ENCODE measurements at places on chromosomes 2 and 18. TPM values are rescaled to one million over a fixed set of nuclear protein-coding genes. Genes with fewer than 3 reads are reported as not detected.

GRCh38 chr2:3705782-3706181 is 2.4 kb downstream of the DCDC2C start:
- no peak for DNase-seq

DNA sequence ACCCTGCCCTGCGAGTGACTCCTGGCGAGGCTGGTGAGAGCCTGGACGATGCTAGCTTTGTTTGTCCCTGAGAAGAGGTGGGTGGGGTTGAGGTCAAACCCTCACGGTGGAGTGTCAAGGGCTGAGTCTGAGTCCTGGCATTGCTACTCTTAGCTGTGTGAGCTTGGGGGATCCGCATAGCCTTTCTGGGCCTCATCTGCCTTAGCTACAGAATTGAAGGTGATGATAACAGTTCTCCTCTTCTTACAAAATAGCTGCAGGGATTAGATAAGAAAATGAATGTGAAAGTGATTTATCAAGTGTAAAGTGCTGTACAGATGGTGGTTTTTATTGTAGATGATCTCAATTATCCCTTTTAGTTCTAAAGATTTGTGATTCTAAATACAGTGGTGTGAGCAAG is 144.6 kb downstream of the LPIN1 start:
- DNase-seq = no peak

DNA sequence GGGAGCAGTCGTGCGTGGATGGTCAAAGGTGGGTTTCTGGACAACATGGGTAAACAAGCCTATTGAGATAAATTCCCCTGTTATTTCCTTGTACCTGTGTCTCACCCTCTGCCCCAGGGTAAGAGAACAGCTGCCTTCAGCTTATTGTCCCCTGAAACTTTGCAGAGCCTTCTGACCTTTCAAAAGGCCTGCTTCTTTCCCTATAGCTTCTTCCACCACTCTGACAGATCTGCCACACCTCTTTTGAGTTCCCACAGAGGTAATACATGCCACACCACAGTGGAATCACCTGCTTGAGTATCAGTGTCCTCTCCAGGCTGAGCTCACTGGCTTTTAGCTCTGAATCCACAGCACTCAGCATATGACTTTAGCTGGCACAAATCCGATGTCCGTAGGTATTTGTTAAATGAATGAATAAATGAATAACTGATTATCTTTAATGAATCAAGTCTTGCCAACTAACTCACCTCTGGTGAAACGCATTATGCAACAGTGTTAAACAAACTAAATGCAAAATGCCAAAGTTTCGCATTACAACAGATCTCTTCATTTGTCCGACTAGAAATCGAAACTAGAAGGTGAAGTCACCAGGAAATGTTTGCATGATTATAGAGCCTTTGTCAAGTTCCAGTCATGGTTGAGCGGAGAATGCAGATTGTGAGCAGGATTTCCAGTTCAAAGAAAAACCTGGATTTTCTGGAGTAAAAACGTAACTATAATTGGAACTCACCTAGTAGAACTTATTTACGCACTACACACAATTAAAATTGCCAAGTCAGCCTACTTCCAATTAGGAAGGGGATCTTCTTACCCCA is 16.4 kb downstream of the DYNAP start:
- DNase-seq = no peak

DNA sequence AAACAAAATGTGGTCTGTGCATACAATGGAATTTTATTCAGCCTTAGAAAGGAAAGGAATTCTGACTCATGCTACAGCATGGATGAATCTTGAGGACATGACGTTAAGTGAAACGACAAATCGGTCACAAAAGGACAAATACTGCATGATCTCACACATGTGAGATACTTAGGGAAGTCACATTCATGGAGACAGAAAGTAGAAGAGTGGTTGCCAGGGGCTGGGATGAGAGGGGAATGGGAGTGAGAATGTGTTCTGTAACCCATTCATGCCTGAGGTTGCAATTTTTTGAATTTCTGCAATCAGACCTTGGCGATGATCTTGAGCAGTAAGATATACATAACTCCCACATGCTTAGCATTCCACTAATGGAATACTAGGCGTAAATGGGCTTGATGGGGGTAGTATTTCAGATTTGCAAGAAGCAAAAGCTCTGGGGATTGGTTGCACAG is 22.0 kb downstream of the FHL2 start:
- DNase-seq = no peak

- DNase-seq = no peak
Observed at GRCh38 chr18:39788383-39788782, 2166.7 kb upstream of the PIK3C3 start.

- no peak for DNase-seq
Observed at GRCh38 chr2:24814516-24814915, 21.3 kb downstream of the CENPO start.

DNA sequence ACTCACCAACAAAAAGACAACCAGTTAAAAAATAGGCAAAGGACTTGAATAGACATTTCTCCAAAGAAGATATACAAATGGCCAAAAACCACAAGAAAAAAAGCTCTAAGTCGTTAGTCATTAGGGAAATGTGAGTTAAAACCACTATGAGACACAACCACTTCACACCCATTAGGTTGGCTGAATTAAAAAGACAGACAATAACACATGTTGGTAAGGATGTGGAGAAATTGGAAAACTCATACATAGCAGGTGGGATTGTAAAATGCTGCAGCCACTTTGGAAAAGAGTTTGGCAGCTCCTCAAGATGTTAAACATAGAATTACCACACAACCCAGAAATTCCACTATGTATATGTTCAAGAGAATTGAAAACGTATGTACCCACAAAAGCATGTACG is 117.6 kb upstream of the SPATS2L start:
- DNase-seq = no peak

- DNase-seq = no peak
Observed at GRCh38 chr18:58303363-58303762, 259.3 kb downstream of the NEDD4L start.

DNA sequence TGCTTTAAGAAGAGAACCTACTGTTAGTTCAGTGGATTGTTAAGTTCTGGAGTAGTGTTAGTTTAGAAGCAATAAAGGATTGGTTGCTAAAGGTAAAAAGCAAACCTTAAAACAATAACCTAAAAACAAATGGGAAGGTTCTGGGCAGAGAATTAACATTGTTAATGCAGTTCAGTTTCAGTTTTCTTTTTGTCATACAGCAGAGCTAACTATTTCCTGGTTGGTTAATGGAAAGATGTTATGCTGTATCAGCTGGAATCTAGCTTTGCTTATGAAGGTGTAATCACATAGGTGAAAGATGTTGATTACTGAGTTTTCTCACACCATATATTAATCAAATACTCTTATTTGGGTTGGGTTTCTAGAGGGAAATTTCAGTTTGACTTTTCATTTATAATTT is 23.8 kb downstream of the SMAD4 start:
- no peak for DNase-seq

DNA sequence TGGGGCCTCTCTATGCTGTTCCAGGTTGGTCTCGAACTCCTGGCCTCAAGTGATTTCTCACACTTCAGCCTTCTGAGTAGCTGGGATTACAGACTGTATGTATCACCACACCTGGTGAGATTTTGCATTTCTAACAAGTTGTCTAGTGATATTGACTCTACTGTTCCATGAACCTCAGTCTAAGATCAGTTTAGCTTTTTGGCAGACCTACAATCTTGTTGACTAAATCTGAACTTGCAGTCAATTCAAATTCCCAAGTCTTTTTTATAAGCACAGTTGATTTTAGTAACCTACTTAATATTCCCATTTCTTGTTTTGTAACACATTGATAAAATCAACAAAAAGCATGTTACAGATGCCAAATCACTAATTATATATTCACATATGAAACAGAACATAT is 266.1 kb upstream of the CYP26B1 start:
- no peak for DNase-seq

- DNase-seq = no peak
Observed at GRCh38 chr18:73199151-73199550, 331.4 kb upstream of the NETO1 start.

DNA sequence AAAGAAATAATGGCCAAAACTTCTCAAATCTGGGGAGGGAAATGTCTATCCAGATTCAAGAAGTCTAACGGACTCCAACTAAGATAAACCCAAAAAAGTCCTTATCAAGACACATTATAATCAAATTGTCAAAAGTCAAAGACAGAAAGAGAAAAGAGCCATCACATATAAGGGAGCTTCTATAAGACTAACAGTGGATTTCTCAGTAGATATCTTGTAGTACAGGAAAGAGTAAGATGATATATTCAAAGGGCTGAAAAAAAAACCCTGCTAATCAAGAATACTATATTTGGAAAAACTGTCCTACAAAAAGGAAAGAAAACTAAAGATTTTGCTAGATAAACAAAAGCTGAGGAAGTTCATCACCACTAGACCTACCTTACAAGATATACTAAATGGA is 35.4 kb downstream of the TMEM247 start:
- no peak for DNase-seq

DNA sequence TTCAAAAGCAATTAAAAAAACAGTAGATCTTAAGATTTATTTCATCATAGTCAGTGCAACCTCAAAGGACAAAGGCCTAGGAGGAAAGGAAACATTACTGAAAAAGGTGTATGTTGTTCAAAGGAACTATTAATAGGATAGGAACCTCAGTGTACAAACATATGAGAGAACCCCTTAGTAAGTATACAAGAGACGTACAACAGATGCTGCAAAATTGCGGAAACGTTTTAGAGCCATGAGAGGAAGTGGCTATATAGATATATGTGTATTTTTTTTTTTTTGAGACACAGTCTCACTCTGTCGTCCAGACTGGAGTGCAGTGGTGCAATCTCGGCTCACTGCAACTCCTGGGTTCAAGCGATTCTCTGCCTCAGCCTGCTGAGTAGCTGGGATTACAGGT is 22.2 kb downstream of the PIK3C3 start:
- no peak for DNase-seq

DNA sequence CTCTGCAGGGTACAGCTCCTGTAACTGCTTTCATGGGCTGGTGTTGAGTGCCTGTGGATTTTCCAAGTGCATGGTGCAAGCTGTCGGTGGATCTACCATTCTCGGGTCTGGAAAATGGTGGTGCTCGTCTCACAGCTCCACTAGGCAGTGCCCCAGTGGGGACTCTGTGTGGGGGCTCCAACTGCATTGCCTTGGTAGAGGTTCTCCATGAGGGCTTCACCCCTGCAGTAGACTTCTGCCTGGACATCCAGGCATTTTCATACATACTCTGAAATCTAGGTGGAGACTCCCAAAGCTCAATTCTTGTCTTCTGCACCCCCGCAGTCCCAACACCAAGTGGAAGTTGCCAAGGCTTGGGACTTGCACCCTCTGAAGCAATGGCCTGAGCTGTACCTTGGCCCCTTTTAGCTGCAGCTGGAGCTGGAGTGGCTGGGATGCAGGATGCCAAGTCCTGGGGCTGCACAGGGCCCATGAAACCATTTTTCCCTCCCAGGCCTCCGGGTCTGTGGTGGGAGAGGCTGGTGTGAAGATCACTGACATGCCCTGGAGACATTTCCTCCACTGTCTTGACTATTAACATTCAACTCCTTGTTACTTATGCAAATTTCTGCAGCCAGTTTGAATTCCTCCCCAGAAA is 41.6 kb downstream of the EDAR start:
- DNase-seq = no peak

GRCh38 chr2:180559771-180560170 is 420.6 kb upstream of the UBE2E3 start:
- peak; percentile 3 for DNase-seq

DNA sequence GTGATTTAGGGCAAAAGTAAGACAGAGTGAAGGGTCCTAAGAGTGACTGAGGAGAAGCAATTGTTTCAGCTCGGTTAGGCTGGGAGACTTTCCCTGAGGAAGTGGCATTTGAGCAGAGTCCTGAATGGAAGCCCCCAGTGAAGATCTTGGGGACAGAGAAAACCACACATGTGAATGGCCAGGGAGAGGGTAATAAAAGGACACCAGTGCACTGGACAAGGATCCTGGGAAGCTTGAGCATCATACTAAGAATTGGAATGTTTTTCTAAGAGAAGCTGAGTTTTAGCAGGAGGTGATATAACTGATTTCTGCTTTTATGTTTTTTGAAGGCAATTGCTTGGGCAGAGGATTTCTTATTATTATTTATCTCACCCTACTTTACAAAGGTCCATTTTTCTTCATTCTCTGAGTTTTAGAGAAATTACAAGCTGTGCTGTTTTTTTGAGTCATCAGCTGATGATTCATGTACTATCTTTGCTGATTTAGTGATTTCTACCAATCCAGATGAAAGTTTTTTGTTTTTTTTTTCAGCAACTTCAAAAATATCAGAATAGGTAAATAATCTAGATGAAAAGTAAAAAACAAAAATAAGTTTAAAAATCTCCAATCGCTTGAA is 43.5 kb downstream of the MFSD6 start:
- DNase-seq = no peak

- DNase-seq = no peak
Observed at GRCh38 chr2:129781749-129782632, 197.5 kb upstream of the RAB6C start.

HTR2B gene
- 1.1 TPM for total RNA-seq

NRP2 gene
- total RNA-seq = 75.7 TPM

COLEC12 gene
- 32.9 TPM for total RNA-seq

NXPH2 gene
- total RNA-seq = not detected

PMS1 gene
- 28.4 TPM for total RNA-seq

SCYGR4 gene
- not detected for total RNA-seq

ABCG5 gene
- total RNA-seq = not detected

TLX2 gene
- total RNA-seq = not detected

M1AP gene
- 1.1 TPM for total RNA-seq

UGT1A4 gene
- total RNA-seq = not detected

AAMP gene
- 57.2 TPM for total RNA-seq

SMAD4 gene
- total RNA-seq = 90.7 TPM

LYG1 gene
- 1.4 TPM for total RNA-seq

IL36G gene
- total RNA-seq = not detected

CRYGD gene
- not detected for total RNA-seq
